HS-27A (cell line): ENCODE measurements at places on chromosomes 12 and 14.

DNA sequence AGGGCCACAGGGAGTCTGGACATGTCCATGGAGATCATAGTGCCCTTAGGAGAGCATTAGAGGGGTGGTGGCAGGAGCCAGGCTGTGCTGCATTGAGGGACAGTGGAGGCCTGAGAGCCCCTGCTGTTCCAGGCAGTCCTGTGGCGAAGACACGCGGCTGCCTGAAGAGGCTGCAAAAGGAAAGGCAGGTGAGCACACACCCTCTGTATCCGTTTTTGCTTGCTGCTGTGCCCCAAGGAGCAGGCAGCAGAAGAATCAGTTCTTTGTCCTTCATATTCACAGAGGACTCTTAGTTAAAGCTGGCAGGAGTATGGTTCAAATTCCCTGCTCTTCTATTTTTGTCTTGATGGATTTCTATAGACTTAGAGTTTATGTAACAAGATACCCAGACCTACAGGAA lies 4.5 kb downstream of the SLC35E3 start:
- DNase-seq: no peak

DNA sequence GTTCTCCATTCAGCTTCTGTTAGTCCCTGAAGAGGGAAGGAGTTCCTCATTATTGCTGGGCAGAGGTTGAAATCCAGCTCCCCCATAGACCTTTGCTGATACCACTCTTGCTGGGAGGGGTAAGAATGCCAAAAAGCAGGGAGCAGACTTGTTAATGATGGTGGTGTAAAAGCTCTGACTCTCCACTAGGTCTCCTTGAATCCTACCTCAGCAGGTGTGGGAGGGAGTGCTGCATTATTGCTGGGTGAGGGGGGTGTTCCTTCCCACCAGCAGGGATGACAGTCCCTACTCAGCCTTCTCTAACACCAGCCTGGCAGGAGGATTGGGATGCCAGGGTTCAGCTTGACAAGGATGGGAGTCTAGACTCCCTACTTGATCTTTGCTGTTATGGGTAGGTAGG lies 185.8 kb upstream of the NOS1 start:
- no peak for DNase-seq

DNA sequence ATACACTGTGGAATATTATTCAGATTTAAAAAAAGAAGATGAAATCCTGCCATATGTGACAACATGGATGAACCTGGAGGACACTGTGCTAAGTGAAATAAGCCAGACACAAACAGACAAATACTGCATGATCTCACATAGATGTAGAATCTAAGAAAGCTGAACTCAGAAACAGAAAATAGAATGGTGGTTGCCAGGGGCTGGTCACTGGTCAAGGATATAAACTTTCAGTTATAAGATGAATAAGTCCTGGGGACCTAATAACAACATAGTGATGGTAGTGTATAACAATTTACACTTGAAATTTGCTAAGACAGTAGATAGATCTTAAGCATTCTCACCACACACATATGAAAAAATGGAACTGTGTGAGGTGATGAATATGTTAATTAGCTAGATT lies 161.3 kb upstream of the TMCC3 start:
- no peak for DNase-seq

GRCh38 chr14:76918782-76919394 lies 92.7 kb downstream of the LRRC74A start:
- DNase-seq: peak; percentile 95

GRCh38 chr14:70885343-70886022 lies 21.8 kb upstream of the PCNX1 start:
- DNase-seq: no peak

DNA sequence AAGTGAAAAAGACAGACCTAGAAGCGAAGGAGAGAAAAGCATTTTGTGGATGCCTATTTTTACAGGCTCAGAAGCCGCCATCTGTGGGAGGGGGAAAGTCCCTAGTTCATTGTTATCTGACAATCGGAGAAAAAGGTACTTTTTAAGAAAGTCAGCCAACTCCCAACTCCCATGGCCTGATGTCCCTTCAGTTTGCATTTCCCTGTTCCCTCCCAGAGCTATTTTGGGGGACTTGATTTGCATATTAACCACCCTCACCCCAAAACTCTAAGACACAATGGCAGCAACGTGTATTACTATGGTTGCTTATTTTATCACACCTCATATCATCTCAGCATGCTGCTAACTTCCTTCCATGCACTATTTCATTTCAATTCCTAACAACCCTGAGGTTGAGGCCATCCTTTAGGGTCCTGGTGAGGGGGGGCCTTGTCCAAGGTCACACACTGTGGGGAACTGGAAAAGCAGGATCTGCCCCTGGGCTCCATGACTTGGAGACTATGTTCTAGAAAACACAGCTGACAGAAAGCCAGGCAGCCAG lies 18.7 kb downstream of the HVCN1 start:
- no peak for DNase-seq

DNA sequence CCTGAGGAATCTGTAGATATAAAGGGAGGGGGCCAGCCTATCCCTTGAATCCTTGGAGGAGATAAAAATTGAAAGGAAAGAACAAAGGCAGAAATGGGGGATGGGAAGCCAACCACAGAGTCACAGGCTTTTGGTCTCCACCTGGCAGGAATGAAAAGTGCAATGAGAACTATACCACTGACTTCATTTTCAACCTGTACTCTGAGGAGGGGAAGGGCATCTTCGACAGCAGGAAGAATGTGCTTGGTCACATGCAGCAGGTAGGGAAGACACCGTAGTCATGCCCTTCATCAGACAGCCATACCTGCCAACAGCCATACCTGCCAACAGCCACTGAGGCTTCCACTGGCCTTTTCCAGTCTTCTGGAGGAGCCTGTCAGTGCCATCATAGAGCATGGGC lies 13.4 kb downstream of the ASB8 start:
- DNase-seq: no peak

DNA sequence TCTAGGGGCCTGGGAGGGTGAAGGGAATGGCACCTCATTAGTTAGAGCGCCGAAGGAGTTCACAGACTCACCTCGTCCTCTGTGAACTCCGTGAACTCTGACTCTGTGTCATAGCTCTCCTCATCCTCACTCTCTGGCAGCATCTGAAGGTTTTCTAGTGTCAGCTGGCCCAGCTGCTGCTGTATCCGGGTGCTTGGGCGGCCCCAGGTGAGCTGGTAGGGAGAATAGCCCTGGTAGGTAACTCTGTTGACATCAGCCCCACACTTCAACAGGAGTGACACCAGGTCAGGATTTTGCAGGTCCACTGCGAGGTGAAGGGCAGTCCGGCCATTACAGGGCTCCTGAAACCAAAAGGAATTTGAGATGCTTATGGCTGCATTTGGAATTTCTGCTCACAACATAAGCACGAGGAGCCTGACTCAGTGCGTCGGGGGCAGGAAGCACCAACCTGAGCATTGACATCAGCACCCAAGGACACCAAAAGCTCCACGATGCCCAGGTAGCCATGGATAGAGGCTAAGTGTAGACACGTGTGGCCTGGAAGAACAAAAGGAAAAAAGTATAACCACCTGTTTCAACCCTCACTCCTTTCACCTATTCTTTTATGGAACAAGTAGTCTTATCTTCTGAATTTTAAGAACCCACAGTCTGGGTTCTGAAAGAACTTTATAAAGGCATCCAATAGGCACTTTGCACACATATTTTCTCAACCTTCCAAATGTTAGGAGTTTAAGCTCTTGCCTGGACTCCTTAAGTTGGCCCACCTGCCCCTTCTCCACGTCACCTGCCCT lies 2.0 kb downstream of the NFKBIA start:
- no peak for DNase-seq

DNA sequence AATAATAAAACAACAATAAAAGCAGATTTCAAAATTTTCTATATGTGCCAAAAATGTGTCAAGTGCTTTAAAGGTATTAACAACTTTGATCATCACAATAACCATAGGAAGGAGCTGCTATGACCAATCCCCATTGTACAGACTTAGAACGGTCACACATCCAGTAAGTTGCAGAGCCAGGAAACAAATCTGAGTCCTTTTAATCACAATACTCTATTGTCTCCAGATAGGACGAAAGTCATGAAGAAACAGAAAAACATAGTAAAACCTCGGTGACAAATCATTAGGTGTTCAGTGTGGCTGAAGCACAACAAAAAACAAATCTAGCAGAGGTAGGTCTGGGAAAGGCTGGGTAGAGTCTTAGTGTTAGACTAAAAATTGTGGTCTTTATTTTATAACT lies 178.8 kb downstream of the GRIP1 start:
- no peak for DNase-seq

DNA sequence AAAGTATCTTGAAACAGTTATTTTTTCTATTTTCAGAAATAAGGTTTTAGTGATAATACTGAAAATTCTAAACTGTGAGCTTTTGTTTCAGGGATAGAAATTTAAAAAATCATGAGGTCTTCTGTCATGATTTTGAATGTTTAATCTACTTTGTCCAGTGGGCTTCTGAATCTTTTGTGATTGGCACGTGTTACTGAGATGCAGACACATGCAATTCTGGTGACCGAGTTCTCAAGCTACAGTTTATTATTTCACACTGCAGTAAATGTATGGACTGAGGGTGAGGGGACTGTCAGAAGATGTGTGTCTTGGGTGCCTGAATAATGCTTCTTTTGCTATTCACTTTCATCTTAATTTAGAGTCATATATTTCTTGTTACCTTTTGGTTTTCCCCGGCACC lies 778.7 kb downstream of the DIO2 start:
- no peak for DNase-seq

DNA sequence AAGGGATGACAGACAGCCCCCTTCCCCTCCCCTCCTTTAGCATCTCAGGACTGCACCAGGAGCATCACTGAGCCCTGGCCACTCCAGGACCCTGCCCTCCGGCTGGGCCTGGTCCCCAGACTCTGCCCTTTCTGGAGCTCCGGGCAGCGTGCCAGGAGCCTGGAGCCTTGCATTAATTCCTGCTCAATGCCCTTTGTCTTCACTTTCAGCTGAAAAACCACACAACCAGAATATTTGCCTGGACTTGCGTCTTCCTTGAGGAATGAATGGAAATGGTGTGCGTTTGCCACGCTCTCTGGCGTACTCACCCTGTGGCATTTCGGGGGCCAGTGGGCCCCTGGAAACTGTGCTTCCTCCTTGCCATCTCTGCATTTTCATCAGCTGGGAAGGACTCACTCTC lies 8.5 kb upstream of the RFLNA start:
- no peak for DNase-seq

DNA sequence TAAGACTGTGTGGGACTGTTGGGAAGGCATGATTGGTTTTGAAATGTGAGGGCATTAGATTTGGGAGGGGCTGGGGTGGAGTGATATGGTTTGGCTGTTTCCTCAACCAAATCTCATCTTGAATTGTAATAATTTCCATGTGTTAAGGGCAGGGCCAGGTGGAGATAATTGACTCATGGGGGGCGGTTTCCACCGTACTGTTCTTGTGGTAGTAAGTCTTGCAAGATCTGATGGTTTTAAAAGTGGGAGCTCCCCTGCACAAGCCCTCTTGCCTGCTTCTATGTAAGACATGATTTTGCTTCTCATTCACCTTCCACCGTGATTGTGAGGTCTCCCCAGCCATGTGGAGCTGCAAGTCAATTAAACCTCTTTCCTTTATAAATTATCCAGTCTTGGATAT lies 76.6 kb upstream of the PPFIA2 start:
- DNase-seq: no peak

DNA sequence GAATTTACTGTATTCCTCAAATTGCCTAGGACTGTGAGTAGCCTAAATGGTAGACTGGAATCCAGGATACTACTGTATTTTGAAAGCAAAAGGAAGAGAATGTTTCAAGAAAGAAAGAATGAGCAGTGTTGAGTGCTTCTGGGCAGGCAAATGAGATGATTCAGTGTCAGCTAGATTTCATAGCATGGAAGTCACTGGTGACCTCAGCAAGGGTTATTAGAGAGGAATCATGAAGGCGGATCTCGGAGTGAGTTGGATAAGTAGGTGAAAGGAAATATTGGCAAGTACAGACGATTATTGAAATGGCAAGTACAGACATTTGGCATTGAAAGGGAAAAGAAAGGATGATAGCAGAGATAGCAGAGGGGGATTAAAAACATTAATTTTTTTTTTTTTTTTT lies 27.1 kb downstream of the VRK1 start:
- DNase-seq: no peak

GRCh38 chr14:53640695-53641094 lies 315.9 kb downstream of the BMP4 start:
- peak; percentile 81 for DNase-seq
